IPS DF 6.9 (cell line): ENCODE measurements at places on chromosomes 1 and 21.
A peak's percentile ranks its signal among the peaks of the same experiment; 100 is the strongest.

DNA sequence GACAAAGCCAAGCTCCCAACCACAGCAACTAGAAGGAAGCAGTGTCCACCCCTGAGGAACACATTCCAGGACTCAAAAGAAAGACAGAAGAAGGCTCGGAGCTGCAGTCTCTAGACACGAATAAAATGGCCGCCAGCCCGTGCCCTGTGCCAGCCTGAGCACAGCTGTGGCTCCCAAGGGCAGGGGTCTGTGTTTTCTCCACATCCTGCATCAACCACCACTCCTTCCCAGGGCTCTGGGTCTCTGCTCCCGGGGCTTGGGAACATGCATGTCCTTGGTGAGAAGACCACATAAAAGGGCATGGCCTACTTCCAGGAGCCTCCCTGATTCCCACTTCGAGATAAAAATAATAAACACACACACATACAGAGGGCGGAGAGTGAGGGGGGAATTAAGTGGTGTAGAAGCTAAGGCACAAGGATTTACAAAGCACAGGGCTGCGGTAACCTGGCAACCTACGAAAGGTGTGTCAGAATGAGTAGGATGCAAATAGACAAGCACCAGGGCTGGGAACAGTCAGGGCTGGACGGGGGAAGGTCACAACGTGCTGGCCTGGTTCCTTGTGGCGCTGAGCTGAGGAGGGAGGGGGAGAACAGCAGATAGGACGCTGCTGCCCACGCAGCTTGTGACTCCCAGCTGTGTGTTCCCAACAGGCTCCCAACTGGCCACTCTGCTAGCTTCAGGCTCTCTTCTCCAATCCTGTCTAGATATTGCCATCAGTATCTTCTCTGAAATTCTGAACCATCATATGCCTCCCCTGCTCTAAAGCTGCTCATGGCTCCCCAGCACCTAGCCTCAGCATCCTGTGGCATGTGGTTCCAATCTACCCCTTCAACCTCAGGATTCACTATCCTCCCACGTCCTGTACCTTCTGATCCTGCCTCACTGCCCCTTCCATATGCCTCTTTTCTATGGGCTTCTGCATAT lies 72.5 kb downstream of the CD34 start:
- DNase-seq, result no peak

DNA sequence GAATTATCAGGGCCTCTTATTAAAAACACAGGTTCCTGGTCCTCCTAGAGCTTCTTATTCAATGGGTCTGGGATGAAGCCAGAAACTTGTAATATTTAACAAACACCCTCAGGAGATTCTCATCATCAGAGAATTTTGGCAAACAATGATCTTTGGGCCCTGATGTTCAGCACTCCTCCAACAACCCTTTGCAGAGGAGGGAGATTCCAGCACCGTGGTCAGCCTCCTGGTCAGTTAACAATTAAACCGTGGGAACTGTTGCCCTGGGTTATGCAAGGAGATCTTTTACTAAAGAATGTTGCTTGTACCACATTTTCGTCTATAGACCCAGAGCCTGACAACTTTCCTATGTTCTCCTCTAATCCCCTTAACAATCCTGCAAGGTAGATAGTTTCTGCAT lies 294.4 kb downstream of the PLPP3 start:
- DNase-seq, result no peak

DNA sequence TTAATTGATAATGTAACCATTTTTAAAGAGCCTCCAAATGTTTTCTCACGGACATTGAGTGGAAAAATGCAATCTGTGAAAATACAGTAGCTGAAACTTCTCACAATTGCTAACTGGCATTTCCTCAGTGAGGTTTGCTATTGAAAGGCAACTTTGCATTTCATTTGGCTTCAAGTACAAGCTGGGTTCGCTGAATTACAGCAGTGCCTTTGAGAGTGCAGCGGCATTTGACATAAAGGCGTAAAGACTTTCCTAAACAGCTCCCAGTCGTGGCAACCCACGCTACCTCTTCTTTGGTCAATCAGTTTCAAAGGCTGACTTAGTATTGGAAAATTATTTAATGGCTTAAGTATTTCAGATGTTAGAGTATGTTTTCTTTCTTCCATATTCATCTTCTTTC lies 39.3 kb upstream of the ZBTB18 start:
- DNase-seq, result no peak

DNA sequence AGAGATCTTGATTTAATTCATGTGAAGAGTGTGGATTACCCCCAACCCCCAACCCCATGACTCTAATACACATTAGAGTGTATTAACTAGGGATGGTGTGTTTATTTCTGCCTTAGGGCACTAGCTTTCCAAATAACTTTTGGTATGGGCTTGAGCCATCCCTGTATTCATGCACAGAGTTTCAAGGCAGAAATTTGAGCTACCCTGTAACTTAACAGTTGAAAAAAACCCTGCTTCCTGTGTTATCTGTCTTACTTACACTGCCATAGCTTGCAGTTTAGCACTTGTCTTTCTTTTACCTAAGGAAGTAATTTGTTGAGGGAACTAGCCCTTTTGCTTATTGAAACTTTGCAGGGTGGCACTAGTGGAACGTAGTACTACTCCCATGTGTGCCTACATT lies 6.3 kb downstream of the SRSF11 start:
- DNase-seq, result no peak

- no peak for DNase-seq
Observed at GRCh38 chr1:19533626-19534025, 48.3 kb upstream of the CAPZB start.

GRCh38 chr1:150876119-150876454 lies 312 bp downstream of the ARNT start:
- DNase-seq, result peak; percentile 22

GRCh38 chr1:91818713-91818975 lies 67.3 kb downstream of the TGFBR3 start:
- DNase-seq, result no peak

GRCh38 chr1:60118085-60118484 lies 44.5 kb upstream of the C1orf87 start:
- no peak for DNase-seq

- no peak for DNase-seq
Observed at GRCh38 chr1:24285231-24285630, 33.9 kb upstream of the GRHL3 start.
